Thoracic aorta (tissue), 2 donors: ENCODE measurements at places on chromosomes 7 and 10.

DNA sequence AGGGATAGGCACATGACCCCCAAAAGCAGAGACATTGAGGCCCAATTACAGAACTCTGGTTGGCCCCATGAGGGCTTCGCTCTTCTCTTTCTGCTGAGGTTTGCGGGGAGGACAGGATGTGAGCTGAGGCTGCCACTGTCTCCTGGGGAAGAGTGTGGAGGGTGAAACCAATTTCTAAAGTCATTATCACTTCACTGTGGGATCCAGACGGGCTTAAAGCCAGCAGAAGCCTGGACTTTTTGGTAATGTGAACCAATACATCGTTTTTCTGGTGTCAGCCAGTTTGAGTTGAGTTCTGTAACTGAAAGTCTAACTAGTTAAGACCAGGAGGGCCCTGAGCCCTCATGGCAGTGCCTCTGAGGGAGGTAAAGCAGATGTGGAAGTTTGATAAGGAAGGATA, 163.0 kb downstream of the MYOF start:
- DNase-seq: no peak

- no peak for DNase-seq
Observed at GRCh38 chr10:97762056-97762455, 9.7 kb downstream of the SFRP5 start.

DNA sequence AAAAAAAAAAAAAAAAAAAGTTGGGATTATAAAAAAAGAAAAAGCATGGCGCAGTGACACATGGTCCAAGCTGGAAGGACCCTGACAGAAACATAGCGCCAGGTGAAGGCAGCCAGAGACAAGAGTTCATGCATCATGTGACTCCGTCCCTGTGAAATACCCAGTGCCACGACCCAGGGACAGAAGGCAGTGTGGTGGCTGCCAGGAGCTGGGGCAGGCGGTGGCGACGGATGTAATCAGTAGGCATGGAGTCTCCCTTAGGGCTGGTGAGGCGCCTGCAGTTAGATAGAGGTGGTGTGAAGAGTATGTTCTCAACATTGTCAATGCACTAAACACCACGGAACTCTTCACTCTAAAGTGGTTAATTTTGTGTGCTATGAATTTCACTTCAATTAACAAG, 43.9 kb downstream of the STK32C start:
- DNase-seq: no peak

DNA sequence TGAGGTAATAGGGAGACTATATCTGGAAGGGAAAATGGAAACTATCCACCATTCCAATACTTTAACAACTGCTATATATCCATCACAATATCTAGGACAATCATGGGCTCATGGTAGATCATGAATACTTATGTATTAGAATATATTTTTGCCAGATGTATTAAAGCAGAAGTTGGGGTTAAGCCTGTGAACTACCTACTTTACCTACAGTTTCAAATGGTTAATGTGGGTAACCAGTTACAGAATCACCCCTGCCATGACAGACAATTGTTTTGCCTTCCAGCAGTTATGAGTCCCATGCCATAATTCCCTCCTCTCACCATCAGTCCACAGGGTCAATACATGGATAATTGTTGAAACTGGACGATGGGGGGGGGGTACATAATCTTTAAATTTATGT, 29.9 kb upstream of the RAPGEF5 start:
- no peak for DNase-seq

- no peak for DNase-seq
Observed at GRCh38 chr7:95056107-95056739, 148.8 kb downstream of the PPP1R9A start.

DNA sequence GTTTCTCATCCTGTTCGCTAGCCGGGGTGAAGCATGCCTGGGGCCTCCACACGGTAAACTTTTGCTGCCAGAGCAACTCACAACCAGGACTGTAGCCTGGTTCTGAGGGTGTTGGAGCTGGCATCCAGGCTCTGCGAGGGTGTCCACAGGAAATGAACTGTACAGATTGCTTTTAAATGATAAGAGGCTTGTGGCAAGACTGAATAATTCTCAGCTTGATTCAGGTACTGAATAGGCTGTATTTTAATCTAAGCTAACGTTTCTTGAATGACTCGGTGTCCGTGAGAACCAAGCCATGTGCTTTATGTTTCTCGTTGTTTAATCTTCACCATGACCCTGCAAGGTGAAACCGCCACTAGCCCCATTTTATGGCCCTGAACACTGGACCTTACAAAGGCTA, 49.3 kb downstream of the EEPD1 start:
- no peak for DNase-seq
